ENCODE measurements at places on chromosomes 12 and 14.

- DNase-seq: peak; percentile 27
Measured at GRCh38 chr14:30906752-30907658, 32.6 kb downstream of the COCH start.

- DNase-seq: no peak
Measured at GRCh38 chr12:104490850-104491249, 34.1 kb downstream of the CHST11 start.

DNA sequence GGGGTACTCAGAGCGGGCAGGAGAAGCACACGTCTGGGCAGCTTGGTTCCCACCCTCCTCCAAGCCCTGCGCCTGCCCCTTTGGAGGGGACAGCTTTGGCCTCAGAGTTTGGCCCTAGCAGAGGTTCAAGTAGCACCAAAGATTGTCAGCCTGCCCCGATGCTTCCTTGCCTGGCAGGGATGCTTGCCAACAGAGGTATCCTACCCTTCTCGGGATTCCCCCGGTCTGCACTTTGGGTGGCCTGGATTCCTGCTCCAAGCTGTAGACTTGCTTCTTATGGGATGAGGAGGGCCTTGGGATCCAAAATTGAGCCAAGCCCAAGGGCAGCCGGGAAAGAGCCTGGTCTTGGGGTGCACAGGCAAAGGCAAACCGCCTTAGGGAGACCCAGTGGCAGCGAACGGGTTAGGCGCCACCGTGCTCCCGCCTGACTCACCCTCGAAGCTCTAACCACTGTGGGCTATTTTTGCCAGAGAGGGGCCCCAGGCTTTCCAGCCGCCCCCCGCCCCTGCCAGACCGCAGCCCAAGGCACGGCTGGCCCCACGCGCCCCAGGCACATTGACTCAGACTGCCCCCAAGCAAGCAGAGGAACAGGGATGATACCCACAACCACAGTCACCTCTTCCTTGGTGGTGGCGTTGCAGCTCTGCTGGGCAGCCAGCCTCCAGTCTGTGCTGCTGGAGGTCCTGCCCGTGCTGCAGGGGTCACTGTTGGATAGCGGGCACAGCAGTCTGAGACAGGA is 847 bp upstream of the WNT10B start:
- DNase-seq: peak; percentile 38

GRCh38 chr12:97151481-97151880 is 244.4 kb downstream of the NEDD1 start:
- DNase-seq: no peak

DNA sequence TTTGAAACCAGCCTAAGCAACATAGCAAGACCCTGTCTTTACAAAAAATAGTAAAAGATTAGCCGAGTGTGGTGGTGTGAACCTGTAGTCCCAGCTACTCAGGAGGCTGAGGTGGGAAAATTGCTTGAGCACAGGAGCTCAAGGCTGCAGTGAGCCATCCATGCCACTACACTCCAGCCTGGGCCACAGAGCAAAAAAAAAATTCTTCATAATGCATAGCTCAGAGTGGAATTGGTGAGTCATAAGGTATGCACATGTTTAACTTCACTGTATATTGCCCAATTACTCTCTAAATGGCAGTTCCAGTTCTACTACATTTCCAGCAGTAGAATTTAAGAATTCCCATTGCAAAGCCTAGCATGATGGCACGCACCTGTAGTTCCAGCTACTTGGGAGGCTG is 26.8 kb upstream of the CLIP1 start:
- peak; percentile 91 for DNase-seq

GRCh38 chr12:98592825-98593322 is 612 bp upstream of the SLC25A3 start:
- DNase-seq: peak; percentile 52

DNA sequence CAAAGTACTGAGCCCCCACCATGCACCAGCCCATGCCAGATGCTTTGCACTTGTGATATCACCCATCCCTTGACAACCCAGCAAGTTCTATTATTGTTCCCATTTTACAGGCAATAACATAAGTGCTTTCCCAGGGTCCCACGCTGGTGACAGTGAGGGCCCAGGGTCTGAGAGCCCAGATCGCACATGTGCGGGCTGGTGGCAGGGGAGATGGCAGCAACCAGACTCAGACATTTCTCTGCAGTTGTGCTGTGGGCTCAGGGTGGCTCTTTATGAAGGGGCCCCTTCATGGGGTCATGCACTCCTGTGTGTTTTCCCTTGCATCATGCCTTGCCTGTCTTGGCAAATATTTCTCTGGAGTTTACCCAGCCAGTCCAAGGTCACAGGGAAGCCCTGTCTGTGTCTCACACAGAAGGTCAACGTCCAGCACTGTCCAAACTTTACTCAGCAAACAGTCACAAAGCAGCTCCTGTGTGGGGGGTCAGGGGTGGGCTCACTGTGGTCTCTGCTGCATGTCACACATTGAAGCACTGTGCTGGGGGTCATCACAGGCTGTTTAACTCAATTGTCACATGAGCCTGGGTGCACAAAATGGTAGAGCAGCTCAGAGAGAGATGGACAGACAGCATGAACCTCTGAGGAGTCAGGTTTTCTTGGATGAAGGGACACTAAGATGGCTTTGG is 12.7 kb downstream of the SERPINA5 start:
- peak; percentile 63 for DNase-seq

- DNase-seq: peak; percentile 64
Measured at GRCh38 chr14:73058922-73059673, 764 bp downstream of the RBM25 start.

- no peak for DNase-seq
Measured at GRCh38 chr12:4274396-4275015, 944 bp downstream of the CCND2 start.

DNA sequence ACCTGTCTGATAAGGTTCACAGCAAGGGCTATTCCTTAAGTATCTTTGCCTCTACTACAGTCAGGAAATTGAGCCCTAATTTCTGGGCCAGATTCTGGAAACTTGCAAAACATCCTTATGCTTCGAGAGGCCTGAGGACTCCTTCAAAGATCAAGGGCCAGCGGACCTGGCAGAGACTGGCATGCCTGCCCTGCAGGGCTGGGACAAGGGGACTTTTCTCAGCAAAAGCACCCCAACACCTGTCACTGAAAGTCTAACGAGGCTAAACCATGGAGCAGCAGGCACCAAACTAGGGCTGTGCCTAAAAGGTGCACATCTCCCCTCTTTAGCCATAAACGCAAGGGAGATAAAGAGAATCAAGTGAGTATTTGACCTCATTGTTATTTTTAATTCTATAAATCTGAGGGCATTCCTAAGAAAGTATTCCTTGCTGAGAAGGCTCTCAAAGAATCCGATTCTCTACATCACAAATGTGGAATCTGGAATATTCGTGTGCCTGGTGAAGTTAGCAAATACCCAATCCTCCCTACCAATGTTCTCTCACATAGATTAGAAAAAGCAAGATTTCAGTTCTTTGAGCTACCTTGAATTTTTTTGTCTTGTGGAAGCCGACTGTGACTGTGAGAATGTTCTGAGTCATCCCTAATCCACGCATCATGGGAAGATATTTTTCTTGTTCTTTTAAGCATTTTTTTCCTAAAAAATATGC is 328.2 kb upstream of the NOVA1 start:
- no peak for DNase-seq

DNA sequence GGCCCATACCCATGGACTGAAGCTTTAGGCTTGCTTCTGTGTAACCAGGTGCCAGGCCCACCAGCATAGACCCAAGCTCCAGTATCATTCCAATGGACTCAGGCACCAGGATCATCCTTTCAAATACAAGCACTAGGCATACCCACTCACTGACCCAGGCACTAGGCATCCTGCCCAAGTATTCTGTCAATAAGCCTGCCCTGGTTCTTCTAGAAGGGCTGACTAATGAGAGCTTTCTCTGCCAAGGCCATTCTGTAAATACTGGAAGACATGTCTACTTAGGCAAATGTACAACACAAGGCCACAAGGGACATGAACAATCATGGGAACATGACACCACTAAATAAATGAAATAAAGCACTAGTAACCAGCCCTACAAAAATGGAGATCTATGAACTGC is 352.2 kb downstream of the FSCB start:
- DNase-seq: no peak

GRCh38 chr12:52496054-52496453 is 3.0 kb upstream of the KRT6A start:
- peak; percentile 59 for DNase-seq

DNA sequence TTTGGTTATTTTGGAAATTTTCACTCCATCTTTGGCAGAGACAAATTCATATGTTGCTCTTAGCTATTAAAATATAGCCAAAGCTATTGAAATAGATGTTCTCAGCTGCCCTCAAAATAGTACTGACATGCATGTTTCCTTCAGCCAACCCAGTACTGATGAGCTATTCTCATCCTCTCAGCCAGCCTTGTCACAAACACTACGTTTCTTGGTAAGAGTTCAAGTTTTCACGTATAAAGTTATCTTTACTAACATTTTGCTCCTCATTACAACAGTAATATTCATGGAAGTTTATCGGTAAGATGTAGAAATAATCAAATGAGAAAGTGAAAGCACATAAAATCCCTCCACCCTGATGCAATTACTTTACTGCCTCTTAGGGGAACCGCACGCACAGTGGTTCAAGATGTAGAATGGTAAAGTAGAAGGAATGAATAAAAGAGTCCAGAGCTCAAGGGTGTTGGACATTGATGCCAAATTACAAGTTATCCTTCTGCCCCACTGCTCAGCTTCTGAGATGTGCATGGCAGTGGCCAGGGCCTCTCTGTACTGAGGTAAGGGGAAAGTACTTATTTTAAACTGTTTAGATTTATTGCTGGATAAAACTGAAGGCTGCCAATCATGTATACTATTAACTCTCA is 20.7 kb downstream of the GCH1 start:
- DNase-seq: no peak

DNA sequence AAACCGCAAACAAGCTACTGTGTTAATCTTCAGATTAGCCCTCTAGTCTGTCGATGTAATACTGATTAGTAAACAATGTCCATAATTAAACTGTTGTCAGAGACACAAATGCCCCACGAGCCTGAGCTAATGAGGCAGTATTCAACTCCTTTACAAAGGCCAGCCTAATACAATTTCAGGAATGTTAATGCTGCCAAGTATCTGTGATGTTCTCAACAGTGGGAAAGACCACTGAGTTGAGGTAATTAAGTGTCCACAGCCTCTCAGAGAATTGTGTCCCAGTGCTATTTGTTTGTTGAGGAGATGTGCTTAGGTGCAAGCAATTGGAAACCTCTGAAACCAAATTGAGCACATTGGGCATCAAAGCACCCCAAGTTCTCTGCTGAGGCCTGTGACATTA is 139.4 kb upstream of the CDKN3 start:
- DNase-seq: no peak

DNA sequence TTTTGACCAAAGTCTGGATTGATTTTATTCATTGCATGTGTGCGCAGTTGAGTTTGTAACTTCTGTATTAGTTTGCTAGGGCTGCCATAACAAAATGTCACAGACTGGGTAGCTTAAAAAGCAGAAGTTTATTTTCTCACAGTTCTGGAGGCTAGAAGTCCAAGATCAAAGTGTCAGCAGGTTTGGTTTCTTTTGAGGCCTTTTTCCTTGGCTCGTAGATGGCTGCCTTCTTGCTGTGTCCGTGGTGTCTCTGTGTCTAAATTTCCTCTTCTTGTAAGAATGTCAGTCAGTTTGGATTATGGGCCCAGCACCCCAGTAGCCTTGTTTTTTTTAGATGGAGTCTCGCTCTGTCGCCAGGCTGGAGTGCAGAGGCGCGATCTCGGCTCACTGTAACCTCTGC is 11.8 kb downstream of the DNM1L start:
- DNase-seq: no peak

GRCh38 chr12:70150230-70150629 is 93.0 kb upstream of the CNOT2 start:
- no peak for DNase-seq

DNA sequence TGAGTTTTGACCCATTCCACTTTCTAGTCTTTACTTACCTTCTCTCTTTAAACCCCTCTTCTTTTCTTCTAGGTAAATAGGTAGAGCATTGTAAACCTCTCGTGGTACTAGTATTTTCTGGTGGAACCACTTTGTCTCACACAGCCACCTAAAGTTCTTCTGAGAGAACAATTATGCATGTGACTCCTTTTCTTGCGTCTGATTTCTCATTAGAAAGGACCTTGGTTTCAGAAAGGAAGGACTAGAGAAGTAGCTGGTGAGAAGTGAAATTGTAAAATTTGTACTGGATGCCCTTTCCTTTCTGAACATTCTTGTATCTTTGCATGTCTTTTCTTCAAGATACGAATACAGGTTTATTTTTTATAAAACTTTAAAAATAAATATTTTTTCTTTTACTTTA is 99.0 kb downstream of the NUBPL start:
- DNase-seq: no peak

DNA sequence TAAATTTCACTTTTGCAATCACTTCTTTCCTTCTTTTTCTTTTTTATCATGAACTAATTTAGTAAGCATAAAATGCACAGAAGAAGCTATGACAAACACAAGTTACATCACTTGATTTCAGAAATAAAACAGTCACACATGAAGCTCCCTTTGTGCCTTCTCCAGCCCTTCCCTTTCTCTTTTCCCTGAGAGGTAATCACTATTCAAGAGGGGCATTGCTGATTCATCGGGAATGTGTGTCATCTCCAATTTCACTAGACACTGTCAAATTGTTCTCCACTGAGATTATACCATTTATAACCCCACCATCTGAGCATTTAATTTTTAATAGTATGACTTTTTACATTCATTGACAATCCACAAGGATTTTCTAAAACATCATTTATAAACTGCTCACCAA is 91.6 kb upstream of the PTPRQ start:
- peak; percentile 10 for DNase-seq

DNA sequence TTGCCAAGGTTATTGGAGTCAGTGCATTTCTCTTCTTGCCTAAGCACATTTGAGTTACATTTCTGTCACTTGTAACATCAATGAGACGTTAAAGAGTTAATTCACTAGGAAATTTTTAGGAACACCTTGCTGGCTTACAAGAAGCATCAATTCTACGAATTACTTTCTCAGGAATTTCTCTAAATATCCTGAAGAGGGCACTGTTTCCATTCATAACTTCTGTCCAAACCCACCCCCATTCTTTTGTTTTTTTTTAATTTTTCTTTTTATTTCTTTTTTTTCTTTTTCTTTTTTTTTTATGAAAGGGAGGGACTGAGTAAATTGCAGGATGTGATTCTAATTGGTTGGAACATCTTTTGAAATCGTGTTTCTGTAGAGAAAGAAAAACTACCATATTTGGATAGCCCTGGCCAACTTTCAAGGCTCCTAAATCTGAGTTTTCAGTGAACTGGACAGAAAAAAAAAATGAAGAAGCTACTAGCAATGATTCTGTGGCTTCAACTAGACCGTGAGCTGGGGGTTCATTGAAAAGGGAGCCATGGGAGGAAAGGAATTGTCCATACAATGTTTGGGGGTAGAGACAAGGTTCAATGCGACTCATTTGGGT is 285.3 kb downstream of the DAD1 start:
- peak; percentile 7 for DNase-seq

- no peak for DNase-seq
Measured at GRCh38 chr14:61151251-61151650, 129.9 kb downstream of the TMEM30B start.

All from amniotic epithelial cell (primary cell).